ENCODE measurements at places on chromosomes 3 and 15.

- H3K27ac ChIP-seq = peak overlapping the region; percentile 49
- no peaks in the 10 kb centered on the region for H3K36me3 ChIP-seq
- no peak for DNase-seq
- no peaks in the 10 kb centered on the region for H3K27me3 ChIP-seq
- H3K4me1 ChIP-seq = peaks cover 30% of the 10 kb centered on the region
Observed at GRCh38 chr3:129890125-129890524, 3.4 kb downstream of the TMCC1 start.

- no peaks in the 10 kb centered on the region for H3K4me1 ChIP-seq
- no peak overlapping the region for H3K4me3 ChIP-seq
- no peaks in the 10 kb centered on the region for H3K36me3 ChIP-seq
- H3K27ac ChIP-seq = no peak overlapping the region
- no peak for DNase-seq
Observed at GRCh38 chr3:127566833-127567232, 23.7 kb downstream of the TPRA1 start.

DNA sequence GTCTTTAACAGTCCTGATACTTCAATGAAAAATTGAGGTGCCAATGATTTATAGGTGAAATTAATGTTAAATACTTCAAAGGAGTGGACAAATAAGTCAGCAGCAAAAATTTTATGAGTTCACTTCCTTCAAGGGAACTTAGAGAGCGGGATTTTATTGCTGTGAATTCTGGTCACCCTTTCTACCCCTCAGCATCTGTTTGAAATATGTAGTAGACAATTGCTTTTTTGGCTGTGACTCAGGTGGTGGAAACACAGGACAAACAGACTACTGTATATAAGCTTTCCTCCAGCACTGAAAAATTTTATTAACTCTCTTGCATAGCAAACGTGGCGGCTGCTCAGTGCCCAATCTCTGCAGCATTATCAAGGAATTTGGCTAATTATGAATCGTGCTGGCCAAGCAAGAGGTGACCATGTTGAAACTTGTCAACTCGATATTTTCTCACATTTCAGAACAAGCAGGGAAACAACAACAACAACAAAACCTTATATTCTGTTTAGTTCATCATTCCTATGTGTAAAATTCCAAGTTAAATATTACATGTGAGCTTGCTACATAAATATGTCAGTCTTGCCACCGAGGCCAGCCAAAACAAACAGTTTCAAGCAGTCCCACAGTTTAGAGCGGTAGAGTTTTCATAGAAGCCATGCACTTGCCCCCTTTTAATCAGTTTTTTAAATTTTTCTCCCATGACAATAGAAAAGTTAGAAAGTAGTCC is 420.2 kb downstream of the FOXP1 start:
- H3K36me3 ChIP-seq = peaks cover 76% of the 10 kb centered on the region
- no peak for DNase-seq
- H3K27ac ChIP-seq = peak overlapping the region; percentile 14
- no peak overlapping the region for H3K4me3 ChIP-seq
- H3K27me3 ChIP-seq = no peaks in the 10 kb centered on the region

DNA sequence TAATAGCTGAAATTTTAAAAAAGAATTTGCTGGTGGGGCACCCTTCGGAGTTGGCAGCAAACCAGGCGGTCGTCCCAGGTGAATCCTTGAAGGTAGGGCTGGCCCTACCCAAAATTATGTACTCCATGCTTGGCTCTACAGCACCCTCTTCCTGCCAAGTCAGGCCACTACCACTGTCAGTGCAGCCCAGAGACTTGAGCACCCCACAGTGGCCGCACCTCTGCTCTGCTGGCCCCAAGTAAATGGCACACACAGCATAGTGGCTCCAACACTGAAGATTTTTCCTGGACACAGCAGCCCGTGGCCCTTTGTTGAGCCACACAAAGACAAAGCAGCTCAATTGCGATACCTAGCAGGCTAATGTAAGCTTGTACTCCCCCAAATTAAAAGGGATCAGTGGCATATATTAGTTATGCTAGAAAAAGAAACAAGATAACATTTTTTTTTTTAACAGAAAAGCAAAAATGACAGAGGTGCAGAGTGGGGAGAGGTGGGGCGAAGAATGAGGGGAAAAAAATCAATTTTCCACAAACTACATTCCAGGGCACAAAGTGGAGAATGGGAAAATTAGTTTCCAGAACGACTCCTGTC is 250.5 kb downstream of the UACA start:
- no peak overlapping the region for H3K27ac ChIP-seq
- no peaks in the 10 kb centered on the region for H3K27me3 ChIP-seq
- no peak overlapping the region for H3K4me3 ChIP-seq
- H3K4me1 ChIP-seq = peaks cover 10% of the 10 kb centered on the region
- peak; percentile 75 for DNase-seq

DNA sequence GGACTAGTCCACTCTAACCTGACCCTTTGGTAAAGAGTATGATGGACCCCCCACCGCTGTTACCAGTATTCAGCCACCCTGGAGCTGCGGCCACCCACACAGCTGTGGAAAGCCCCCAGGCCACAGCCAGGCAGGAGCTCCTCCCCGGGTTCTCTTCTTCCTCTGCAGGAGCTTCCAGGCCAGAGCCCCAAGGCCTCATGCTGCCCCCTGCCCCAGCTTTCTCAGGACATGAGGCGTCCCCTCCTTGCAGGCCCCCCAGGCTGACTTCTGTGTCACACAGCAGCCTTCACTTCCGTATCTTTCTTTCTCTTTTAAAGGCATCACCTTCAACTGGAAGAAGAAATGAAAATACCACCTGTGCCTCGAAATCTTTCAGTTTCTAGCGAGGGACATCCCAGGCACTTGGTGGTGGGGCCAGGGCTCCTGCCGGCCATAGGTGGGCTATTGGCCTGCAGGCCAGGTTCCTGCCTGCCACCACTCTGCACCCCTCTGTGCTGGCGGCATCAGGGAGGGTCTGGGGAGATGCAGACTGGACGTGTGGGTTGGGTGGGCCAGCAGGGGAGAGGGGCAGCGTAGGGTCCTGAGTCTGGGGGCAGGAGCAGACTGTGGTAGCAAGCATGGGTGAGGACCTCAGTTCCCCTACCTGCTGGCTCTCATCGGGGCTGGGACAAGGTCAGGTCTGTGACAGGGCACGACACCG is 19.9 kb downstream of the KLF13 start:
- H3K27me3 ChIP-seq = no peaks in the 10 kb centered on the region
- DNase-seq = no peak
- H3K27ac ChIP-seq = peak overlapping the region; percentile 100
- H3K4me3 ChIP-seq = peak overlapping the region; percentile 90
- H3K4me1 ChIP-seq = peaks cover 100% of the 10 kb centered on the region
- H3K36me3 ChIP-seq = no peaks in the 10 kb centered on the region

DNA sequence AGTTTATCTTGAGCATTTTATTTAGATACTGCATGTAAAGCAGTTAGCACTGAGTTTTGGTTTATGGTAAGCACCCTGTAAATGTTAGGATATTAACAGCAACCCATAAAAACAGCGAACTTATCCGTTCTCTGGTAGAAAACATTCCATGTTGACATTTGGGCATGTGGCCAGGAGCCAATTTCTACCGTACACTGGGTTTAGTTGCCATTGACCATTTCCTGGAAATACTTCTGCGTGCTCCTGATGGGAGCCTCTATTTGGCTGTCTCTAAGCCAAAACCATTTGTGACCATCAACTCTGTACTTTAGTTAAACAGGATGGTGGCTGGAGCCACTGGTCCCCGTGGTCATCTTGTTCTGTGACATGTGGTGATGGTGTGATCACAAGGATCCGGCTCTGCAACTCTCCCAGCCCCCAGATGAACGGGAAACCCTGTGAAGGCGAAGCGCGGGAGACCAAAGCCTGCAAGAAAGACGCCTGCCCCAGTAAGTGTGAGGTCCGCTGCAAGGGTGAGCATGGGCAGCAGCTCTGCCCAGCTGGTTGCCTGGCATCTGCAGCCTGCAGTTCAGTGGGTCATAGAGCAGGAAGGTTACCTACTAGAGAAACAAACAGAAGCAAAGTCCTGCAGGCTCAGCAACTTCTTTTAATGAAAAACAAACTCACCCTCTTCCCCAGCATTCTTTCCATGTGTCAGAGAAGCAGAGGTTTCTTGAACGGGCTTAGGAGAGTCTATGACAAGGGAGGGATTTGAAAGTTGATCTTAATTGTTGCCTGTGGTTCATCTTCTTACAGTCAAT is 7.1 kb downstream of the THBS1 start:
- H3K36me3 ChIP-seq = no peaks in the 10 kb centered on the region
- no peak overlapping the region for H3K27ac ChIP-seq
- peaks cover 3% of the 10 kb centered on the region for H3K27me3 ChIP-seq
- no peak overlapping the region for H3K4me3 ChIP-seq

GRCh38 chr3:151225040-151225975 is 22.3 kb upstream of the GPR171 start:
- peaks cover 10% of the 10 kb centered on the region for H3K36me3 ChIP-seq
- DNase-seq = no peak
- peak overlapping the region; percentile 79 for H3K27ac ChIP-seq
- H3K4me1 ChIP-seq = peaks cover 39% of the 10 kb centered on the region
- peak overlapping the region; percentile 4 for H3K4me3 ChIP-seq

DNA sequence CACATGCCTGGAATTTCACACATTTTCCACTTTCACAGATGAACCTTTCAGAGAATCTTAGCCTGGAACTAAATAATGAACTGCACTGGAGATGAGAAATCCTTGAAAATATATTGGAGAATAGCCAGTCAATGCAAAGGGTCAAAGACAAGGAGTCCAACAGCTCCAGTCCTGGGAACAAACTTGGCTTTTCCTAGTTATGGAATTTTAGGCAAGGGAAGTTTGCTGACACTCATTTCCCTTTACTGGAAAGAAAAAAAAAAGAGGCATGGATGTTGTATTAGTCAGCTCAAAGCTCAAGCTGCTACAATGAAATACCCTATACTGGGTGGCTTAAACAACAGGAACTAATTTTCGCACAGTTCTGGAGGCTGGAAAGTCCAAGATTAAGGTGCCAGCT is 690.8 kb upstream of the ARPP21 start:
- no peaks in the 10 kb centered on the region for H3K4me1 ChIP-seq
- H3K27ac ChIP-seq = no peak overlapping the region
- no peak for DNase-seq
- H3K36me3 ChIP-seq = peaks cover 10% of the 10 kb centered on the region

GRCh38 chr15:51303462-51303980 is 34.9 kb downstream of the CYP19A1 start:
- no peaks in the 10 kb centered on the region for H3K36me3 ChIP-seq
- H3K4me1 ChIP-seq = no peaks in the 10 kb centered on the region
- no peak overlapping the region for H3K4me3 ChIP-seq
- H3K27ac ChIP-seq = no peak overlapping the region
- H3K27me3 ChIP-seq = peaks cover 2% of the 10 kb centered on the region

DNA sequence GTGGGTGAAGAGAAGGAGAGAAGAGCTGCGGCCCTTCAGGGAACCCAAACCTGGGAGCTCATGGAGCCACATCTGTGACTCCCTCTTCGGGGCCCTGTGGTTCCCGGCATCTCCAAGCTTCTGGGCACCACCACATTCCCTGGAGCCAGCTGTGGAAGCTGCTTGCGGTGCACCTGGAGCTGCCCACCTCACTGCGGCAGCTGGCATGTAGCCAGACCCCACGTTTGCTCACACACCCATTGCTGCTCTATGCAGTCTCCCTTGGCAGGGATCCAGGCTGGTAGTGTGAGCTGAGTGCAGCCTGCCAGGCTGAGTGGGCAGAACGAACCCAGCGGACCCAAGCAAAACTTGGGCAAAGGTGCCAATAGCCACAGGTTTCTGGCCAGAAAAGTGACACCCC is 16.8 kb upstream of the PLA2G4E start:
- H3K4me1 ChIP-seq = peaks cover 9% of the 10 kb centered on the region
- H3K36me3 ChIP-seq = no peaks in the 10 kb centered on the region
- H3K27ac ChIP-seq = no peak overlapping the region
- no peak for DNase-seq
- H3K4me3 ChIP-seq = no peak overlapping the region
- H3K27me3 ChIP-seq = peaks cover 2% of the 10 kb centered on the region

DNA sequence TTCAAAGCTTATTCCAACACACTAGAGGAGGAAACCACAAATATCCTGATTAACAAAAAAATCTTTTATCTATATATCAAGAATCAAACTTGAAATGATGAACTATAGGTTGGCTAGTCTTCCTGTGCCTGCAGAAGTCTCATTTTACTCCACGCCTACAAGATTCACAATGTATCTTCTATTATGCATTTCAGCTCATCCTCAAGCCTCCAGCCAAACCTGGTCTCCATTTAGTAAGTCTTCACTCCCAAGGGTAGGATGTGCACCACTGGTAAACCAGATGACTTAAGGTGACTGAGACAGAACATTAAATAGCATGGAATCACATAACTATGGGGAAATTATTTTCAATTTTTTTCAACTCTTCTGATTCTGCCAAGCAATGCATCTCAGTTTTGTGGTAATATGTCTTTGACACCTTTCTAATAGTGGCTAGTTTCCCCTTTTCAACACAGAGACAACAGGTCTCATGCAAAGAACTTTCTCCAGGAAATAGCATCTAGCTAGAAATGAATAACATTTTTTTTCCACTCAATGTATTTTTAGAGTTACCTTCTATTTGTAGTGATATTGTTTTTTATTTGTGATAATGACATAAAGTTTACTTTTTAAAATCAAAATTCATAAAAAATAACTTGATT is 166.9 kb downstream of the TNIK start:
- peak overlapping the region; percentile 13 for H3K4me3 ChIP-seq
- DNase-seq = no peak
- H3K4me1 ChIP-seq = peaks cover 50% of the 10 kb centered on the region
- peak overlapping the region; percentile 71 for H3K27ac ChIP-seq

DNA sequence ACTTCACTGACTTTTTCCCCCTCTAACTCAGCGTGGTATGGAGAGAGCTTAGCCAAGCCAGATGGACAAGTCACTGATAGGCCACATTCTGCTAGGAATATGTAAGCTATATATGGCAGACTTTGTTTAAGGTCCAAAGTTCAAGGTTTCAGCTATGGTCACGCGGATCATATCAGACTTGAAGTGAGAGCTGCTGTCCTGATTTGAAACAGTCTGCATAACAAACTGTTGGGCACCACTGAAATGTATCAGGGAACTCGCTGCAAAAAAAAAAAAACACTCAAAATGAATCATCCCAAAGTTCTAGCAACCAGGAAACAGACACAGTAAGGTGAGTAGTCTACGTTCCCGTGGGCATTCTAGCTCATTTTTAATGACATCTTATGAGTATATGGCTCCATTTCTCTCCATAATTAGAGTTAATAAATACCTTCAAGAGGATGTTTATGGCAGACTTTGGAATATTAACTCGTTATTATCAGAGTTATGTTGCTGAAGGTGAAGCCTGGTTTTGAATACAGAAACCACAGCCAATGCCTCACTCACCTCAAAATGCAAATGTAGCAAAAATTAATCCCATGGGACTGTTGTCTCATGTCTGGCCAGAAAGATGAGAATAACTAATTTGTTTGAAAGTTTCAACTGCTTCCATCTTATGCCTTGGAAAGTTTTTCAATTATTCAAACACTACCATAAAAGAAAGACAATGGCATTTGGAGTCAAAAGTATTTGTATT is 12.3 kb downstream of the DPH3 start:
- peaks cover 10% of the 10 kb centered on the region for H3K4me1 ChIP-seq
- no peak overlapping the region for H3K4me3 ChIP-seq
- H3K36me3 ChIP-seq = peaks cover 5% of the 10 kb centered on the region
- H3K27me3 ChIP-seq = no peaks in the 10 kb centered on the region
- no peak overlapping the region for H3K27ac ChIP-seq
- DNase-seq = no peak
